ENCODE measurements at places on chromosomes 12 and 14.
A peak's percentile ranks its signal among the peaks of the same experiment; 100 is the strongest.

- no peak for DNase-seq
Observed at GRCh38 chr14:104689881-104690711, 678 bp downstream of the INF2 start.

- DNase-seq = no peak
Observed at GRCh38 chr12:3302401-3303041, 188.5 kb upstream of the PRMT8 start.

DNA sequence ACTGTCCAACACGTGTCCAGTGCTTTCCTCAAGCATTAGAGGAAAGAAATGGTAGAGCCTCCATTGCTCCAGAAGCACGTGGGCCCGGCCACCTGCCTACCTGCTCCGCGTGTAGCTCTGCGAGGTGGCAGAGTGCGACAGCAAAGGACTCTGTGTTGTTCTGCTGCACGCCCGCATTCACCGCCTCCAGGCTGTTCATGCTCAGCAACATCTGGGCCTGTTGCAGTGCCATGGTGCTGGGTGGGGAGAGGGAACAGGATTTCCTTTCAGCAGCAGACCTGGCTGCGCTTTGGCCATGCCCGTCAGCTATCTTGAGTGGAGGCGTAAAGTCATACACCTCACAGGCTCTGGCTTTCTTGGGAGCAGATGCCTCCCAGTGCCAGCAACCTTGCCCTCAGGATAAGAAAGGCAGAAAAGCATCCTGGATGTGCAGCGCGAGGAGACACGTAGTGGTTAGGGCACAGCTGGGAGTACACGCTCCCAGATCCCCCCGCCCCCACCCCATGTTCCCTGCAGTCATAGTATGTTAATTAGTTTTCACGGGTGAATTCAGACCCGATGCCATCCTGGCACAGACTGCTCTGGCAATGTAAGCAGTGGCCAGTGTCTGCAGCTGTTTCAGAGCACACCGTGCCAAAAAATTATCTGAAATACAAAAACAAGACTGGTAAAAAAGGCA, 25.1 kb downstream of the ANAPC5 start:
- DNase-seq = no peak

GRCh38 chr12:103547376-103547775, 39.7 kb upstream of the STAB2 start:
- DNase-seq = no peak

DNA sequence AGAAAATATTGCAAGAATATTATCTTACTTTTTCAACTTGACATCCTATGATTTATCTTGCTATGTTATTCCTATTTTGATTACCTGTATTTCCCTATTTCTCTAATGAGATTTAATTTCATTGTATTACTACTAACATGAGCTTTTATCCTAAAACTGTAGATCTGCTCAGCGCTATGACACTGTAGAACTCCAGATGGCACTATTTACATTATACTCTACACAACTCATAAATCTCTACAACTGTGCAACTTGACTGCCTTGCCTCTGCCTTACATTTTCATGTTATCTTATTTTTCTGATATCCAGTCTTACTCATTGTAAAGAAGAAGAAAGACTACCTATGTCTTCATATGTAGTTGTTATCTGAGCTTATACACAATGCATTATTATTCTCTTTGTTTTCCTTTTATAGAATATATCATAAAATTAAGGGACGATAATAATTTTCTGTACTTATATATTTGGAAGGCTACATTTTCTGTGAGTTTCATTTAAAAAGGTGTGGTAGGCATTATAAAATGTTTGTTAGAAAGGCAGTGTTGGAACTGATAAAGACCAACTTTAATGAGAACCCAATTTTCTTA, 24.1 kb downstream of the NUP37 start:
- DNase-seq = no peak

GRCh38 chr12:62900686-62901272, 34.2 kb downstream of the PPM1H start:
- DNase-seq = peak; percentile 16

GRCh38 chr14:99792551-99793212, 531 bp upstream of the EML1 start:
- DNase-seq = no peak

DNA sequence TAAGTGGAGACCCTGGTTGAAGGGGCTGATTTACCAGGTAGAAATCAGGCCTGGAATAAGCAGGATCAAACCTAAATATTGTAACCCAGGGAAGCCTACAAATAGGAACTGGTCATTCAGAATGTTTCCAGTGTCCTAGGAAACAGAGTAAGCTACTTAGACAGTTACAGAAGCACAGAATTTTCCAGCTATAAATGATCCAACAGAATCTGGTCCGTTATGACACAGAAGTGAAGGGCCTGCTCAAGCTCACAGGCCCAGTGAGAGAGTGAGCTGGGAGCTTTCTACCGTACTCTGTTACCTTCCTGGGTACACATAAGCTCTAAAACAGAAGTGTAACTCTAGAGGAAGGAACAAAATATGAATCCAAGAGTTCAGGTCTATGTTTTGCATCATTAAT, 119.1 kb downstream of the TTC7B start:
- no peak for DNase-seq

DNA sequence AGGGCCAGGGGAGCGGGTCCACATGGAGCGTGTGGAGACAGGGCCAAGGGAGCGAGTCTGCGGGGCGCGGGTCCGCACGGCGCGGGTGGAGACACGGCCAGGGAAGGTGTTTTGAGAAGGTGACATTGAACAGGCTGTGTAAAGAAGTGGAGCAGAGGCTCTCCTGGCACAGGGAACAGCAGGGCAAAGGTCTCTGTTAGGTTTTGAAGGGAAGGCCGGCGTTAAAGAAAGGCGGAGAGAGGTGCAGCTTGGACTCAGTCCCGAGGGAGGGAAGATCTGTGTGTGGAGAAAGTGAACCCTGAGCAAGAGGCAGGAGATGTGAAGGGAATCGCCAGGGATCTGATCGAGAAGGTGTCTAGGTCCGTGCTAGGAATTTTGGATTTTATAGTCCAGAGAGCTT, 1.8 kb downstream of the PXMP2 start:
- no peak for DNase-seq

- no peak for DNase-seq
Observed at GRCh38 chr12:2829275-2829674, 5.6 kb downstream of the NRIP2 start.

GRCh38 chr12:106645074-106645421, 62.2 kb downstream of the RFX4 start:
- no peak for DNase-seq

GRCh38 chr12:16008421-16008824, 97.3 kb downstream of the DERA start:
- no peak for DNase-seq

GRCh38 chr12:39127401-39127800, 222.0 kb upstream of the CPNE8 start:
- no peak for DNase-seq

DNA sequence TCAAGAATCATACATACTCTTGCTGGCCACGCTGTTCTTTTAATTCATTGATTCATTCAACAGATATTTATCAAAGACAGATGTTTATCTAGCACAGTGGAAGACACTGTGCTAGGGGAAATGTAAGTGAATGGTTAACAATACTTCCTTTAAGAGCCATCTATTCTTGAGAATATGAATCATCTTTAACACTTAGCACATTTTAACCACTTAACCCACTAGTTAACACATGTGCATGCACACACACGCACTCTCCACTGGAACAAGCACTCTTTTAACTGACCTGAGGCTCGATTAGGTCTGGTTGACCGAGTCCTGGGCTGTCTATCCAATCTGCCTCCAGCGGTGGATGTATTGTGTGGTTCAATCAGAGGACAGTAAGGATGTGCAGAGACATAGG, 34.6 kb downstream of the LMNTD1 start:
- DNase-seq = no peak

GRCh38 chr14:61603736-61604135, 91.6 kb upstream of the HIF1A start:
- DNase-seq = no peak

DNA sequence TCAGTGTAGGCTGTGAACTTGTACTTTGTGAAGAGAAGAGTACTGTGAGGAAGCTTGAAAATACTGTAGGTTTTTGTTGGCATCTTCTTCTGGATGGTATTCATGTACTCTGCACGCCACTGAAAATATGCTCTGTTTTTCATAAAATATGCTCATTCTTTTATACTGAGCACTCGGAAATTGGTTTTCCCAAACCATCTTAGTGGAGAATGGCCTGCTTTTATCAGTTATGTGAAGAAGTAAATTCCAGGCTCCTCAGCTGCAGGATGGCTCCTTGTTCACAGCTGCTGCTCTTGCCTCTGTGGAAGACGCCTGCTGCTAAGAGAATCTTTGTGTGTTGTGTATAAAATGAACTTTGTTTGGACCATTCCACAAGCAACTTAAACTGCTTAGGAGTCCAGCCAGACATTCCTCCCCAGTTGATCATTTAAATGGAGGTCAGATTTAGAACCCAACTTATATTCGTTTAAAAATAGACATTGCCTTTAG, 443.5 kb upstream of the RGS6 start:
- DNase-seq = no peak

- DNase-seq = no peak
Observed at GRCh38 chr12:88638966-88639760, 58.9 kb upstream of the KITLG start.

DNA sequence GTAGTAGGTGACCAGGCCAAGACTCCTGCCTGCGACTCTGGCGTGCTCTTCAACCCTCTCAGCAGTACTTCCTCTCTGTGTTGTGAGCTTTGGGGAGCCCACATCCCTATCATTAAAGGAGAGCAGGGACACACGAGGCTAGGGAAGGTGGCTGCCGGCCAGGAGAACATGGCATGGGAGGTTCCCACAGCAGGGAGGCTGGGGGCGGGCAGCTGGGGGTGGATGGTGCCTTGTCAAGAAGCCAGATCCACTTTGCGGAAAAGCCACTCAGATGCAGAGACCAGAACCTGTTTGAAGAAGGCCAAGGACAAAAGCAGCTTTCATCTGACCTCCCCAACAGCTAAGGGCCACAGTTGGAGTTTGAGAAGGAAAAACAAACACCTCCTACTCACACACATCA, 198.6 kb downstream of the BCL11B start:
- no peak for DNase-seq

- DNase-seq = no peak
Observed at GRCh38 chr12:12372946-12373722, 16.3 kb downstream of the BORCS5 start.

DNA sequence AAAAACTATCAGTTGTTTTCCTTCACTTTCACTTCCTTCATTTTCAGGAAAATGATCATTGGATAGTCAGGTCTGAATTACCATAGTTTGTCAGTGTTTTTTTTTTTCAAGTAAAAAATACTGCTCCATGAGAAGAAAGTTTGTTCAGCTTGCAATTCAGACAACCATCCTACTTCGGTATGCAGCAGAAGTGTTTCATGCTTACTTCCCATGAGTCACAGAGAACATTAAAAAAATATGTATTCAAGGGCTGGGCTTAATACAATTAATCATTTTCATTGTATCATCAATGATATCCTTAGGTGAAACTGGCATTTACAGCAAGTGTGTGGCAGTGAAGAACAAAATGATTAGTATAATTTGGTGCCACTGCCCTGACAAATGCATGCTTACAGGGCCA, 21.6 kb downstream of the PYM1 start:
- DNase-seq = no peak

DNA sequence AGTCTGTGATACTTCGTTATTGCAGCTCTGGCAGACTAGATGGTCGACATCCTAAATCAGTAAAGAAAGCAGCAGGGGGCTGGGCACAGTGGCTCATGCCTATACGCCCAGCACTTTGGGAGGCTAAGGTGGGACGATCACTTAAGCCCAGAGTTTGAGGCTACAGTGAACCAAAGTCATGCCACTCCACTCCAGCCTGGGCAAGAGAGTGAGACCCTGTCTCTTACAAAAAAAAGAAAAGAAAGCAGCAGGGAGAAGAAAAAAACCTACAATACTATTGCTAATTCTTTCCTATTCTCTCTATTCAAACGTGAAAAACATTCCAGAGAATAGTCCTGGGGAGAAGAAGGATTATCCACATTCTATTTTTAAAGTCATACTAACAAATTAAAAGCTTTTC, 79.5 kb downstream of the DCAF5 start:
- no peak for DNase-seq

DNA sequence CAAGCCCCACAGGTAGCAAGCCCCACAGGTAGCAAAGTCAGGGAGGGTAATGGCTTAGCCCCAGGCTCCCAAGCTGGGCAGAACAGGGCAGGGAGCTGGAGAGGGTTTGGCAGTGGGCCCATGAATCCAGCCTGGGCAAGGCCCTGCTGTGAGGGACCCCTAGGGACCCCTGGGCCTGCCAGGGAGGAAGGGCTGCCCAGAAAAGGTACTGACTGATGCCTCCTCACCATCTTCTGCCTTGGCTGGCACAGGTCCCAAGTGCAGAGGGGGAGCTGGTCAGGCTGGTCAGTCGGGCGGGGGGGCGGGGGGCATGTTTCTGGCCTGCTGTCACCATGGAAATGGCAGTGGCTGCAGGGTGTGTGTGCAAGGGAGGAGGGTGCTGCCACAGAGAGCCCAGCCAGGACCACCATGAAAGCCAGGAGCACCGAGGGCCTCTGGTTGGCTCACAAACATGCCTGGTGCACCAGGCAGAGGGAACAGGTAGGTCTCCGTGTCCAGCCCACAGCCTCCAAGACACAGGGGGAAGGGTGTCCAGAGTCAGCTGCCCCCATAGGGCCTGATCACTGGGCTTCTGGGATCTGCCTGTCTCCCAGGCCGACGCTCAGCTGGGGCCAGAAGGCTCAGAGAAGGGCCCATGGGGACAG, 1.5 kb upstream of the CRIP2 start:
- DNase-seq = no peak

GRCh38 chr14:73468828-73469375, 10.6 kb upstream of the NUMB start:
- DNase-seq = no peak

- no peak for DNase-seq
Observed at GRCh38 chr12:124094733-124095132, 121.7 kb downstream of the ZNF664 start.

DNA sequence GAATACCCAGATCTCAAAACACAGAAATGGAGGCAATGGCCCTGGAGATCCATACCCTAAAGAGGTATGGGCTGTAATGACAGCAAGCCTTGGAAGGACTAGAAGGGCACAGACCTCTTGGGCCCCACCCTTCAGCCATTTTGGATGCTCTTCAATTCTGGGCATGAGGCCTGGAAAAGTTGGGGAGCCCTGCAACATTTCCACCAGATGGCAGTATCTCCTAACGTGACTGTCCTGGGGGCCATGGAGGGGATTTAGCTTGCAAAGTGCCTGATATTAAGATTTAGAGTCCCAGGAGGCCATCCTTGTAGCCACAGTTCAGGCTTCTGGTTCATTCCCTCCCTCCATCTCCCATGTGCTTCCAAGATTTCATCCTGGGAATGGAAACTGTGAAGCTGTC, 30.2 kb downstream of the KCNA5 start:
- no peak for DNase-seq
